ENCODE measurements at places on chromosomes 2 and 18.

DNA sequence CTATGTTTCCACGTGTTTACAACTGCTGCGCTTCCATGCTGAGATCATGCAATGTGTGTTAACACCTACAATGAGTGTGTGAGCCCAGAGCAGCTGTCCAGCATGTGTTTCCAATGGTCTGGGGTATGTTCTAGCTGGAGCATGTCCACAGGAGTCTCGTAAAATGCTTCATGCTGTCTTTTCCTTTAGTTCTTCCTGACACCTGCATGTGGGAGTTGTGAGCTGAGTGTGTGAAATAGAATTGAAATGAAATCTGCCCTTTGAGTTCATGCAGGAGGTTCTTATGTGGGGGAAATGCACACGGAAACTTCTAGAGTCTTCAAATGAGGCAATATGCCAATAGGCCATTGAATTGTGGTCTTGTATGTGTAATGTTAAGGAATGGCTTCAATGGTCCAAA lies 205.1 kb downstream of the RND3 start:
- no peak for DNase-seq

GRCh38 chr2:64250751-64251423 lies 106.7 kb upstream of the PELI1 start:
- DNase-seq: no peak

DNA sequence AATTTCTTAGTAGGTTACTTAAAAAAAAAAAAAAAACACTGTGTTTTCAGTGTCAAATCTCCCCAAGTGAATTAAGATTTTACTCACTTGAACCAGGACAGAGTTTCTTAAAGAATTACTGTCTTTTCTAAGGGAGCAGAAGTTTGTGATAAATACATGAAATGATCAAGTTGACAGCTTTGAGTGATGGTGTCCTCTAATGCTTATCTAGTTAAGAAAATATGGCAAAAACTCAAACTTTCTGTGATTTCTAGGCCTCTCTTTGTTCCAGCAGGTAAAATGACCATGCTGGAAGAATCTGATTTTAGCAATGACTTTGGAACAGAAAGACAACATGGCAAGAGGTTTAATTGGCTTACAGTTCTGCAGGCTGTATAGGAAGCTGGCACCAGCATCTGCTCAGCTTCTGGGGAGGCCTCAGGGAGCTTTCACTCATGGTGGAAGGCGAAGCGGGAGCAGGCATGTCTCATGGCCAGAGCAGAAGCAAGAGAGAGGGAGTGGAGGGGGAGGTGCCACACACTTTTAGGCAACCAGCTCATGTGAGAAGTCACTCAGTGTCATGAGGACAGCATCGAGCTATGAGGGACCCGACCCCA lies 6.6 kb downstream of the MAPRE2 start:
- no peak for DNase-seq

GRCh38 chr2:232281858-232282507 lies 96.6 kb upstream of the ALPP start:
- no peak for DNase-seq

- peak; percentile 81 for DNase-seq
Observed at GRCh38 chr2:136052369-136053362, 65.3 kb downstream of the CXCR4 start.

- DNase-seq: no peak
Observed at GRCh38 chr2:26540306-26540705, 62.4 kb upstream of the OTOF start.

Measured in T-helper 1 cell (primary cell).